ENCODE measurements at places on chromosomes 1 and 21.

DNA sequence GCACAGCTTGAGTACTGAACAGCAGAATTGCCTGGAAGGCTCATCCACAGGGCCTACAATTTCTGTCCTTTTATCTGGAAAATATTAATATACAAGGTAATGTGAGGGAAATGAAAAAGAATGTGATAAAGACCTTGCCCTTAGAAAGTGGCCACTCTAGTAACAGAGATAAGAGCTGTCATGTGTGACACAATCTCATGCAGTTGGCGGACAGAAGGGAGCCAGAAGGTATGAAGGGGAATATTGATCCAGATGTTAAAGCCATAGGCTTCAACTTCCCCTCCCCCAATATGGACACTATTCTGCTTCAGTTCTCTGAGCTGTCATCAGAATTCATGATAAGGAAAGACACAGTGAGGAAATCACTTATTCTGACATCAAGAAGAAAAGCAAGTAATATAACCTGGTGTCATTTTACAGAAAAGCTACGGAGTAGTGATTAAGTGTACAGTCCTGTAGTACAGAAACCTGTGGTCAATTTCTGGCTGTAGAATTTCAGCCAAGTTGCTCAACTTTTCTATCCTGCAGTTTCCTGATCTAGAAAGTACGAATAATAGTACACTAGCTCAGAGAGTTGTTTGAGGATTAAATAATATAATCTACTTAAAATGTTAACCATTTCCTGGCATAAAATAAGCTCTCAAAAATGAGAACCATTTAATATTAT lies 572.1 kb downstream of the DPYD start:
- no peak for DNase-seq

- DNase-seq: no peak
These were observed 21.8 kb downstream of the PSMB2 start for GRCh38 chr1:35619237-35620121.

DNA sequence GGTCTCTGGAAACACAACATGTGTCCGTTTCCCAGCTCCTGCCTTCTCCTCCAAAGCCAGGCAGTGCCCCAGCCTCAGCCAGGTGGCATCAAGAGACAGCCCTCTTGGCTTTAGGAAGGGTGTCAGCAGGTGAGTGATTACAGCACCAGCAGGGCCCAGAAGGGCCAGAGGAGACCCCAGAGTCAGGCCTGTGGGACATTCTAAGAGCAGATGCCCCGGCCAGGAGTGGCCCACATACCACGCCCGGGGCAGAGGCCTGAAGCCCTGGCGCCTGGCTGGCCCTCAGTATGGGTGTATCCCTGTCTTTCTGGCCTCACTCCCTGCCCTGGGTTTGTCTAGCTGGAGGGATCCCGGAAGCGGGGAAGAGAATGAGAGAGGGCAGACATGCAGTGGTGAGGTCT lies 109.2 kb downstream of the CASZ1 start:
- DNase-seq: no peak

DNA sequence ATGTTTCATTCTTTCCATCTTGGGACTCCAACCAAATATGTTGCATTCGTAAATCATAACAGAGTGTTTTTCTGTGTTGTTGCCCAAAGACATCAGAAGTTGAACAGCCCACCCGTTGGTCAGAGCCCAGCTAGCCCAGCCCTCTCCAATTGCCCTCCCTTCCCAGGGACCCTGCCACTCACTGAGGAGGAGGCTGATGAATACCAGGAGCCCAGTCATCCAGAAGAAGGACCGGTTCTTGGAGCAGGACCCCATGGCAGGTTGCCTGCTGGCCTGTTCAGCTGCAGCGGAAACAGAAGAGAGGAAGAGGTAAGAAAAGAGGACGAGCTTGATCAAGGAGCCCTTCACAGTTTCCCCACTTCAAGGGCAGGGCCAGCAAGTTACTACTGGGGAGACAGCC lies 172.2 kb upstream of the ETV3 start:
- DNase-seq: no peak

DNA sequence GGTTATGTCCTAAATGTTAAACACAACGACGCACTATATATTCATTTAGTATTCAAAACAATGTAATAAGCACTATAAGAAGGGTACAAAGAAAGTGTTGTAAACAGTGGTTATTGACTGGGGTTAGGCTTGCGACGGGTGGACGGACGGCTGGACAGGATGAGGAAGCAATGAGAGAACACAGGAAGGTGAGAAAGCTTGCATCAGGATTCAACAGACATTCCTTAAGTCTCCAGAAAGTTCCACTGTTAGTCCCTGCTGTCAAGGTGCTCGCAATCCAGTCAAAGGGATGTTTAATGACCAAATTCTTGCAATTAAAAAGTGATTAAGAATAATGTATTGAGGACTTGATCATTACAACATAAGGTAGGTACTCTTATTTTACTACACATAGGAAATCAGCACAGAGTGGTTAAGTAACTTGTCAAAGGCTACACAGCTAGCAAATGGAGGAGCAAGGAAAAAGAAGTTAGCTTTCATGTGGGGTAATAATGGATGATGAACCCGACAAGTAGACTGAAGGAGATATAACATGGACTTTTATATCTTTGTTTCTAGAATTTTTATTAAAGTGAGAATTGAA lies 994 bp upstream of the ACBD6 start:
- no peak for DNase-seq

GRCh38 chr1:87799451-87799850 lies 470.8 kb downstream of the LMO4 start:
- DNase-seq: no peak

- no peak for DNase-seq
These were observed 198.7 kb upstream of the PTBP2 start for GRCh38 chr1:96522927-96523326.

- DNase-seq: no peak
These were observed 264.8 kb downstream of the PTPRC start for GRCh38 chr1:198903621-198904020.

DNA sequence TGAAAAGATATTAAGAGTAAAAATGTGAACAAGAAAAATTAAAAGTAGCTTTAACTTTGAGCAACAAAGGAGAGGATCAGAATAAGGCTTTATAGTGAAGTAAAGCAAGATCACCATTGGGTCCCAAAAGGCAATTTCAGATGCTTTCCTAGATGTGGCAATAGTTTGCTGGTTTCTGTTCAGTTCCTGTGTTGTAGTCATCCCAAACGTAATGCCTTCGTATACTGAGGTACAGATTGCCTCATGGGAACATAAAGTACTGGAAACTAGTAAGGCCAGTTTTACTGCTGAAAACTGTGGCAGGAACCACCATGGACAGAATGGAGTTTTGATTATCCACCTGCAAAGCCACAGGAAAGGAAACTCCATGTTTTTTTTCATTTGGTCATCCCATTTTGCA lies 283.5 kb upstream of the SGIP1 start:
- DNase-seq: no peak

DNA sequence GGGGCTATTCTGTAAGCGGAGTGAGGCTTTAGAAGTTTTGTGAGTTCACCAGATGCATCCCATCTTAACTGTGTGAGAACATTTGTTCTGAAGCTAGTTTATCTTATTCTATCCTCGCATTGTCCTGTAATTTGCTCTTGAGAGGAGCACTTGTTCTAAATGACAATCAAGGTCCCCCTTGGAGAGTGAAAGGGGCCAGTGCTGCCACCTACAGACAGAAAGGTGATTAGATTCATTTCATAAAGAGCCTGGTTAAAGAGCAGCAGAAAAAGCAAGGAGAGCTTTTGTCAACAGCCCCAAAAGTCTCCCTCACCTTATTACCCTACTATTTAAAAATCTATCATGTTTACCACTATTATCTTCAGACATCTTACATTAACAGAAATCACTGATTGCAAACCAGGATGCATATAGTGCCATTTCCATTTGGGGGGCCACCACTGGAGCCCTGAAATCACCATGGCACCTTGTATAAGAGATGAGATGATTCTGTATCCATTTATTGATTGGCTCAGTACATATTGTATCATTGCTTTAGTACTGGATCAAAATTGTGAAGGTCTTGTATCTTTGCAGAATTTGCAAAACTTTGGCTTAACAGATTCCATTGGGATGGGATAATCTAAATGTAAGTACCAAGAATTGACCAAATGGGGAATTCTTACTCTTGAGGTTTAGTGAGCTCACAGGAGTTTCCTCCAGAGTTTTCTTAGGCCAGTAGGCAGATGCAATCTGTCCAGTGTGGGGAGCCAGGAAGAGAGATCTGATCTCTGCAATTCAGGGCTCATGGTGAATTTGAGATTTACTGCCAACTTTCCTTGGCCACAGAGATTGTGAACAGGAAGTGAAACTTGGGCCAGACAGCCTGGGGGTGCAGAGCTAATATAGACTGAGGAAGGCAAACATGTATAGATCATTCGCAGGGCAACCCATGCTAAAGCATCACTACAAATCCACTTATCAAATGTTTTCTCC lies 64.3 kb upstream of the TRABD2B start:
- DNase-seq: peak; percentile 63

GRCh38 chr1:2801535-2802291 lies at the start of gene TTC34:
TSS of gene TTC34 (minus strand) at chr1:2801693. CDS start at chr1:2800827, 866 bp downstream.
- peak; percentile 23 for DNase-seq

- no peak for DNase-seq
These were observed 195.4 kb upstream of the RUNX1 start for GRCh38 chr21:35244514-35244913.

- peak; percentile 56 for DNase-seq
These were observed 17.0 kb upstream of the ALDH4A1 start for GRCh38 chr1:18919197-18919905.

DNA sequence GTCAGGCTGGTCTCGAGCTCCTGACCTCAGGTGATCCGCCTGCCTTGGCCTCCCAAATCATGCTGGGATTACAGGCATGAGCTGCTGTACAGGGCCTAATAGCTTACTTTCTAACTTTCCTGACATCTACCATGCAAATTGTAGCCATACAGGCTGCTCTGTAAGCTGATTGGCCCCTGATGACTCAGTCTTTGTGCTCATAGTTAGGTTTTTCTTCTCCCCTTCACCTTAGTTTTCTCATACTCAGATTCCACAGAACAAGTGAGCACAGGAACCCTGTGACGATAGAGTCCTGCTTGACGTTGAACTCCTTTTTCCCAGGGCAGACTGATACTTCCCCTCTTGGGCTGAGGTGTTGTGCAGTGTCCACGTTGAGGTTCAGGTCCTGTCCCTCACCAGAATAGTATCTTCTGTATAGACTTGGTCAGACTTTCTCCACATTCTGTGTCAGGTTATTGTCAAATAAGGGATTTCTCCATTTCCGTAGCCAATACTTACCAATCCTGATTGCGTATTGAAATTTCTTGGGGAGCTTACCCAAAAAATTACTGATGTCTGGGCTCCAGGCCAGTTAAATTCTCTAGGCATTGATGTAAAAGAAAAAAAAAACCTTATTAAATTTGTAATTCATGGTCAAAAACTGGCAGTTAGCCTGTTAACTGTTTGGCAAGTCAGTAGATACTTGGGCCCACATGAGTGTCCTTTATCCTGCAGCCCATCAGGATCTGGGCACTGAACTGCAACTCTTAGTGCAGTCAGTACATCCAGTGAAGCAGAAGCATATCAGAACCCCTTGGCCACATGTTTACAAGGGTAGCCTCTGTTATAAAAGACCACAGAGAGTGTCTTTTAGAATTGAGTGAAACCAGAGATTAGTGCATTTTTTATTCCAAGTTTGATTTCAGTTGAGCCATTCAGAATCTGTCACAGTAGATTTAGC lies 118.2 kb downstream of the DYRK1A start:
- DNase-seq: no peak

DNA sequence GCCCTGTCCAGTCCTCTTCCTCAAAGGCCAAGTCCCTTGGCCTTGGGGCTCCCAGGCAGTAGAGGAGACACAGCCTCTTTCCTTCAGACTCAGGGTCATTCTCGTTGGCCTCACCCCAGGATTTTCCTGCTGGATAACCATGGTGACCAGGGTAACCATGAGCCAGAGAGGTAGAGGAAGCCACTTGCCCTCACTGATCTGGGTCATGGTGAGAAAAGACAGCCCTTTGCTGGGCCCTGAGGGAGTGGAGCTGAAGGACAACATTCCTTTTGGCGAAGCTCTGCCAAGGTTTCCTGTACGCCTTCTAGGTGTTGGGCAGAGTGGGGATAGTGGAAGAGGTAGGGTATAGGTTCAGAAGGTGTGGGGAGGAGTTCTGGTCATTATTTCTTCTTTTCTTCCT lies 53.1 kb upstream of the WNT4 start:
- no peak for DNase-seq

DNA sequence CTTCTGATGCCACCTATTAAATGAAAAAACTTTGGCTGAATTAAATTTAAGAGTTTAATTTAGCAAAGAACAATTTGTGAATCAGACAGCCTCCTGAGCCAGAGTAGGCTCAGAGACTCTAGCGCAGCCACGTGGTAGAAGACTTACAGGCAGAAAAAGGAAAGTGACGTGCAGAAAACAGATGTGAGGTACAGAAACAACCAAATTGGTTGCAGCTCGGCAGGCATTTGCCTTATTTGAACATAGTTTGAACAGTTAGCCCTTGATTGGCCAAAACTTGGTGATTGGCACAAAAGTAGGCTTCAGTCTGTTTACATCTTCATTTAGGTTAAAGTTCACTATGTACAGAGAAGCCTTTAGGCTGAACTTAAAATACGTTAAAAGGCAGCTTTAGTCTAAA lies 22.9 kb downstream of the TCP10L start:
- no peak for DNase-seq

- no peak for DNase-seq
These were observed 841.5 kb downstream of the KCNT2 start for GRCh38 chr1:195766709-195767108.

- no peak for DNase-seq
These were observed 455.3 kb downstream of the KCNT2 start for GRCh38 chr1:196152975-196153374.

- no peak for DNase-seq
These were observed 56.8 kb upstream of the PDE9A start for GRCh38 chr21:42596657-42597056.

GRCh38 chr1:207644852-207645634 lies at the start of gene CR1L:
TSS of gene CR1L (plus strand) at chr1:207645133. CDS start at chr1:207645234, 101 bp downstream.
- peak; percentile 33 for DNase-seq

GRCh38 chr21:38561613-38562581 lies 63.6 kb upstream of the ERG start:
- no peak for DNase-seq

- no peak for DNase-seq
These were observed 13.1 kb upstream of the KCNQ4 start for GRCh38 chr1:40770296-40771070.

- no peak for DNase-seq
These were observed 22.7 kb downstream of the NCF2 start for GRCh38 chr1:183567584-183567983.

GRCh38 chr1:95640746-95641145 lies 406.7 kb downstream of the RWDD3 start:
- DNase-seq: peak; percentile 72

GRCh38 chr1:200887772-200888348 lies 6.8 kb upstream of the INAVA start:
- no peak for DNase-seq

DNA sequence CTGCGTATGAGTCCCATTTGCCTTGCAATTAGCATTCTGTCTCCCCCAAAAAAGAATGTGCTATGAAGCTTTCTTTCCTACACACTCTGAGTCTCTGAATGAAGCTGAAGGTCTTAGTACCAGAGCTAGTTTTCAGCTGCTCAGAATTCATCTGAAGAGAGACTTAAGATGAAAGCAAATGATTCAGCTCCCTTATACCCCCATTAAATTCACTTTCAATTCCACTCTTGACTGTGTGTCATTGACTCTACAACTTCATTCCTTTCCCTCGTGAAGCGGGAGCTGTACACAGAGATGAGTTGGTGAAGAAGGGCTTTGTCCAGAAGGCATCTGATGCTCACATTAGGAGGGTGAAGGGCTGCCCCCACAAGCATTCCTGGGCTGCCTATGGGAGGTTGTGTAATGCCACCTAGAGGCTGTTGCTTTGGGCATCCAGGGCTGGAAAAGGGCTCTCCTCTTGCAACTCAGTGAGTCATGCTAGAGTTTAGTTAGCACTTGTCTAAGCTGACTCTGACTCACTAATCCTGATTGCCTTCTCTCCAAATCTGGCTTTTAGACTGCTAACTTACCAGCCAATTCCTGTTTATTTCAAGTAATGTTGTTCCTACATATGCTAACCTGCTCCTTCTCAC lies 1.8 kb downstream of the SPRR1B start:
- DNase-seq: no peak
